Subcutaneous preadipocyte (primary cell): ENCODE measurements at places on chromosomes 7 and 10. TPM values are rescaled to one million over a fixed set of nuclear protein-coding genes. Genes with fewer than 3 reads are reported as not detected.

TRIM74 gene
- not detected in 2 replicates for total RNA-seq

PNLIP gene
- not detected in 2 replicates for total RNA-seq

RNF32 gene
- 0.59 and 1.5 TPM in 2 replicates for total RNA-seq

ZWINT gene
- total RNA-seq: 26.8 and 38.1 TPM in 2 replicates

CCL24 gene
- total RNA-seq: not detected in 2 replicates

TUBB8 gene
- total RNA-seq: not detected in 2 replicates

TFR2 gene
- under 0.01 and 0.20 TPM in 2 replicates for total RNA-seq

CNTNAP2 gene
- not detected in 2 replicates for total RNA-seq

BICC1 gene
- total RNA-seq: 45.9 TPM in 2 replicates

IFIT1 gene
- total RNA-seq: 4.3 and 5.5 TPM in 2 replicates

MARCHF5 gene
- 12.1 and 13.7 TPM in 2 replicates for total RNA-seq

C10orf90 gene
- total RNA-seq: 3.7 and 5.9 TPM in 2 replicates

FRMD4A gene
- 12.1 and 33.2 TPM in 2 replicates for total RNA-seq

ADAP1 gene
- 0.73 and 1.2 TPM in 2 replicates for total RNA-seq

SLC35B4 gene
- 16.9 and 20.1 TPM in 2 replicates for total RNA-seq

PRPS1L1 gene
- not detected in 2 replicates for total RNA-seq

AS3MT gene
- total RNA-seq: 1.2 and 1.8 TPM in 2 replicates

ABCA13 gene
- total RNA-seq: not detected in 2 replicates

AKR1D1 gene
- not detected in 2 replicates for total RNA-seq

CYP3A5 gene
- total RNA-seq: 2.0 and 4.0 TPM in 2 replicates

DLG5 gene
- total RNA-seq: 25.0 and 34.0 TPM in 2 replicates

COPS6 gene
- total RNA-seq: 53.6 and 65.9 TPM in 2 replicates

TMEM254 gene
- 8.4 and 12.1 TPM in 2 replicates for total RNA-seq

HMX2 gene
- total RNA-seq: not detected in 2 replicates

SPDYE6 gene
- total RNA-seq: not detected in 2 replicates
